Osteocyte (in vitro differentiated cells): ENCODE measurements at places on chromosomes 7 and 10.

GRCh38 chr10:75230600-75231038, 5.1 kb downstream of the COMTD1 start:
- DNase-seq: peak; percentile 95

DNA sequence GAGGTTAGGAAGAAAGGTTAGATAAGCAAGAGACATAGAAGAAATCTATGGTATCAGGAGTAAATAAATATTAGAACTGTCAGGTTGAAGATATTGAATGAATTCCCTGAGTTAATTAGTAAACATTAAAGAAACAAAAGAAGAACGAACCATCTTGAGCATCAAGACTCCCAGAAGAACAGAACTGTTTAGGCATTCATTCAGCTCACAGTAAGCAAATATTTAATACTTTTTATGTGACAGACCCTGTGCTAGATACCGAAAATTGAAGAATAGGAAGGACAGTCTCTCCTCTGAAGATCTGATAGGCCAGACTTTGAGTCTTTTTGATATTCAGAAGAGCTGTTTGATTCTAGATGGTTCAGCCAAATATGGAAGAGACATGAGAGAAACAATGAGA, 731.5 kb downstream of the XPNPEP1 start:
- DNase-seq: no peak

GRCh38 chr7:36486336-36486735, 96.7 kb downstream of the ANLN start:
- no peak for DNase-seq

GRCh38 chr7:80540836-80541235, 29.0 kb upstream of the GNAT3 start:
- no peak for DNase-seq

DNA sequence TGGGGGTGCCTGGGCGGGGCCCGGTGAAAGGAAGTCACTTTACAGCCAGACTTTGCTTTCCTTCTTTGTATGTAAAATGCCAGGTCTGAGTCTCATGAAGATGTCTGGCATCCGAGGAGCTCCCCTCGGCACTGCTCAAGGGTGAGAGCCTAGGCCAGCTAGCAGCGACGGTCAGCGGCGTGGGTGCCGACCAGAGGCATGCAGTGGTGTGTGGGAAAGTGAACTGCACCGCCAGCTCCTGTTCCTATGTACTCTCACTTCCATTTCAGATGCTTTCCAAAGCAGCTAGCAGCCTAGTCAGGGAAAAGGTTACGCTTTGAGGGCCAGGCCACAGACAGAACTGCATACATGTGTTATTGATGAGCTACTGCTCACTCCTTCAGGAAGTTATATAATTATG, 172.8 kb downstream of the ZMYND11 start:
- DNase-seq: no peak
